ENCODE measurements at places on chromosomes 4 and X. TPM values are rescaled to one million over a fixed set of nuclear protein-coding genes. Genes with fewer than 3 reads are reported as not detected.

- no peak for DNase-seq
Observed at GRCh38 chr4:127917151-127917550, 36.5 kb downstream of the PLK4 start.

DNA sequence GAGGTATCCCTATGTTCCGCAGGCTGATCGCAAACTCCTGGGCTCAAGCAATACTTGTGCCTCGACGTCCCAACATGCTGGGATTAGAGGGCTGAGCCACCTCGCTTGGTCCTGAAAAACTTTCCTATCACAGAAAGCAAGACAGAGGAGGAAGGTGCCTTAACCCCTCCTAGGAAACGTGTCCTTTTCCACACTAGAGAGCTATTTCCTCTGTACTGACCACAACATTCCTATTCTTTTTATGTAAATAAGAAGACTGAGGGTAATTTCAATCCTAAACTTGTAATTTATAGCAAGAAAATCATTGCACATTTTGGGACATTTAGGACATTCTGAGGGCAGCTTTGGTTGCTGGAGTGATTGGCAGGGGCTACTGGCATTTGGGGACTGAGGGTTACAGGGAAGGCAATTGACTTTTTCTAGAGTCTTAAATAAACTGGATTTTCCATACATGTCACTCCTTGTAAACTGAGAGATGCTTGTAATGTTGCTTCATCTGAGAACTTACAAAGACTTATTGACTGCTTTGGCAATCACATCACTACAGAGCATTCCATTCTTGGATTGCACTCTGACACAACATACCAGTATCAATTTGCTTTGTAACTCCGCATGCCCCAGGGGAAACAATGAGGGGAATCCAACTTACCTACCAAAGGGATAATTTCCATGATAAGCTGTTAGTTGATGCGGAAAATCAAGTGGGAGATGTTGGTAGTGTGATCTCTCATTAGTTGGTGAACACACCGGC is 15.6 kb downstream of the XAGE3 start:
- no peak for DNase-seq

DNA sequence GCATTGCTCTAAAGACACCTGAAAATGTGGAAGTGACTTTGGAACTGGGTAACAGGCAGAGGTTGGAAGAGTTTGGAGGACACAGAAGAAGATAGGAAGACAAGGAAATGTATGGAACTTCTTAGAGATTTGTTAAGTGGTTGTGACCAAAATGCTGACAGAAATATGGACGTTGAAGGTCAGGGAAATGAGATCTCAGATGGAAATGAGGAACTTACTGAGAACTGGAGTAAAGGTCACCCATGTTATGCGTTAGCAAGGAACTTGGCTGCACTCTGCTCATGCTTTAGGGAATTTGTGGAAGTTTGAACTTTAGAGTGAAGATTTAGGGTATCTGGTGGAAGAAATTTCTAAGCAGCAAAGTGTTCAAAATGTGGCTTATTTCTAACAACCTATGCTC is 99.4 kb downstream of the FAM13A start:
- DNase-seq, result no peak

GRCh38 chrX:111244235-111244750 is 26.0 kb downstream of the CAPN6 start:
- DNase-seq, result no peak

GRCh38 chrX:43949669-43950068 is 23.5 kb downstream of the NDP start:
- peak; percentile 11 for DNase-seq

GRCh38 chrX:21691512-21692018 is 33.4 kb upstream of the KLHL34 start:
- no peak for DNase-seq

GRCh38 chrX:1582686-1583437 is 8.5 kb upstream of the AKAP17A start:
- peak; percentile 49 for DNase-seq

Gene IDH3G
- total RNA-seq, result 58.1 TPM

Gene TREX2
- 1.8 TPM for total RNA-seq

Gene MAGEA11
- not detected for total RNA-seq

Gene CT45A10
- not detected for total RNA-seq
